ENCODE measurements at places on chromosomes 1 and 21.

GRCh38 chr1:155136748-155137147 is 1.1 kb downstream of the SLC50A1 start:
- DNase-seq: no peak

DNA sequence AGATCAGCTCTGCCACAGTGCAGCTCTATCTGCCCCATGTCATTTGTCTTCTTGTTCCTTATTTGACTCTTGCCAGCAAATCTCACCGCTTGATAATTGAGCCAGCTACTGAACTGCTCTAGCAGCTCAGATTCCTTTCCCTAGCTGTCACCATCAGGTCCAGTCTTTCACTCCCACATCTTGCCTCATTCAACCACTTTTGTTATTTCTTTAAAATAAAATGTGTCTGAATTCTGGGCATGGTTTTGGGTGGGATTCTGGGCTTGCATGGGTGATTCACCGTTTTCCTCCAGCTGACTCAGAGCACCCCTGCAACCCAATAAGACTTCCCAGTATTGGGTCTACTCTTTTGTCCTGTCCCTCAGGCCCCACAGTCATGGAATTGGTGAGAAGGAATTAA is 215.7 kb downstream of the DSCAM start:
- DNase-seq: no peak

- DNase-seq: peak; percentile 62
Observed at GRCh38 chr1:36248250-36248894, 24.1 kb downstream of the THRAP3 start.

DNA sequence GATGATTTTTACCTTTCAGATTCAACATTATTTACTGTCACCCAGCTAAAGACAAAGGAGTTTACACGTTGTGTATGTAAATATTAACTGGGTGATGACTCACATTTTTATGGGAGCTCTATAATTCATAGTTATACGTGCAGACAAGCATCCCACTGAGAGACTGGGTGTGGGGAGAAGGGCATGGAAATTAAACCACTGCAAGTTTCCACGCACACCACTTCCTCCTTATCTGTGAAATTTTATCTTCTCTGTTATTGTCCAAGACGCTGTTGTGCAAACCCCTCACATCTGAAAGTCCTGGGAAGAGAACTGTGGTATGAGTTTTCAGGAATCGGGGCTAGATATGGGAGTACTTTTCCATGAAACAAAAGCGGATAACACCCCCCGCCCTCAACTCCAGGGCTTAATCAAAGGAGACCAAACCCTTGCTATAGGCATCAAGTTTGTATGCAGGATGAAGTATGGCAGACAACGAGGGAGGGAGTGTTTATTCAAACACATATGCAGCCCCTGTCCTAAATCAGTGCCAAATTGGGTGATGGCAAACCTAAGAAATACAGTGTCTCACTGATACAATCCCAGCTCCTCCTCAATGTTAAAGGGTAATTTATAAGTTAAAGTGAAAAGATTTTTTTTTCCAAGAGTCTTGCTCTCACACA is 23.3 kb upstream of the DPT start:
- no peak for DNase-seq

GRCh38 chr1:31815752-31816500 is at the start of gene SPOCD1:
TSS of gene SPOCD1 (minus strand) at chr1:31816022. CDS start at chr1:31815333, 689 bp downstream.
- peak; percentile 69 for DNase-seq

DNA sequence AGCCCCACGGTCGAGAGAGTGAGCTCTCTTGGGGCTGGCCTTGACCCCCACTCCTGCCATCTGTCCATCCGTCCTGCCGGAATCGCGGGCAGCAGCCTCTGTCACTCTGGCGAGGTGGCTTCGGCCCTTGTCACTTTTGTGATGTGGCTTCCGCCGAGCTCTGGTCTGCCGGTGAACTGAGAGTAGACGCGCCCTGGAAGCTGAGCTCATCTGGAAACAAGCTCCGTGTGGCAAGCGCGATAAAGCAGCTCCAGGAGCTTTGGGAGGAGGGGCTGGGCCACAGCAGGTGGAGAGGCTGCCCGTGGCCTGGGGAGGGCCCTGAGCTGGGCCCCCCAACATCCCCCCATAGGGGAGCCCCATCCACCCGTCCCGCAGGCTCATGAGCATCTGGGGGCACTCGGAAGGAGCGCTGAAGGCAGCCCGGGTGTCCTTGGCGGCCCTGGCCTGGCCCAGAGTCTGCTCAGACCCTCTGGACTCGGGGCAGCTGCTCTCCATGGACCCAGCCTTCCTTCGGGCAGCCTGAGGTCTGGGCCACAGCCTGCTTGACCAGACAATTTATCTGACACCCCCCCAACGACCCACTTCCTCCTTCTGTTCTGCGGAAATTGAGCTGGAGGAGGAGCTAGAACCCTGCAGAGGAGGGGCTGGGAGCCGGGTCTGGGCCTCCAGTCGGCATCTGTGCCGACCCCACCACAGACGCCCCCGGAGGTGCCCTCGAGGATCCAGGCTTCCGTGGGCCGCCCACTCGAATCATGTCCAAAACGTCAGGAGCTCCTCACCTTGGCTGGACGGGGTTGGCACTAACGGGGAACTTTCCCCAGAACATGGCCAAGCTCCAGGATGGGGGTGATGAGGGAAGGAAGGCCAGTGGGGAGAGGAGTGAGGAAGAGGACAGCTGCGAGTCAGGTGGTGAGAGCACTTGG is 59.1 kb downstream of the SLC19A1 start:
- no peak for DNase-seq

- DNase-seq: peak; percentile 67
Observed at GRCh38 chr1:54944610-54945392, 35.6 kb upstream of the TMEM61 start.

GRCh38 chr1:117188170-117188815 is 22.4 kb downstream of the VTCN1 start:
- no peak for DNase-seq

DNA sequence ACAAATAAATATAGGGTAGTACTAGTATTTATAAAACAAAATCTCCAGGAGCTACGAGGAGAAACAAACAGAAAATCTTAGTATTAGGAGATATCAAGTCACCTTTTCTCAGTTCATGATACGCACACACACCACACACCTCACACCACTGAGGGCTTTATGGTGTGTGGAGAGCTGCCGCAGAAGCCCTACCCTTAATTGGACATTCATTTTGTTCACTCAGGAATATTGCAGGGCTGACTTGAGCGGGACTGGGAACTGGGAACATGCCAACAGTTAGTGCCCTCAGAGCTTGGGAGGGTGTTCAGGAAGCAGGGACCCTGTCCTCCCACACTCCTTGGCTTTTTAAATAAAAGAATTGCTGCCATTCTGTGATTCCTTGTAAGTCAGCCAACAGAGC is 386.8 kb downstream of the RYR2 start:
- DNase-seq: no peak

- DNase-seq: peak; percentile 10
Observed at GRCh38 chr1:62687421-62687902, 724 bp downstream of the DOCK7 start.

GRCh38 chr1:15226388-15227255 is 20.4 kb upstream of the FHAD1 start:
- DNase-seq: no peak

DNA sequence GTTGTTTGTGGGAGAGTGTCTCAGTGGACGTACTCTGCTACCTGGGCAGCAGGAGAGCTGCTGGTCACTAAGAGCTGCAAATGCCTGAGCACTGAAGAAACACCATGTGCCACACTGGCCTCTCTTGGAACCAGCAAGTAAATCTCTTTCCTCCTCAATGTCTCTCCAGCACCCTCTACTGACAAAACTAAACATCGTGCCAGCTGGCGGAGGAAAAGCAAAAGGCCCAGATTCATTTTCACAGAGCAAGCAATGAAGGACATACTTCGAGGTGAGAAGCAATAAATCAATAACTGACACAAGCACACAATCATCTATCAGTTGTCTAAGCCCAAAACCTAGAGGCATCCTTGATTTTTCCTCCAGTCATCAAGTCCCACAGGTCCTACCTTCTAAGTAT is 78.1 kb downstream of the RERE start:
- DNase-seq: no peak

DNA sequence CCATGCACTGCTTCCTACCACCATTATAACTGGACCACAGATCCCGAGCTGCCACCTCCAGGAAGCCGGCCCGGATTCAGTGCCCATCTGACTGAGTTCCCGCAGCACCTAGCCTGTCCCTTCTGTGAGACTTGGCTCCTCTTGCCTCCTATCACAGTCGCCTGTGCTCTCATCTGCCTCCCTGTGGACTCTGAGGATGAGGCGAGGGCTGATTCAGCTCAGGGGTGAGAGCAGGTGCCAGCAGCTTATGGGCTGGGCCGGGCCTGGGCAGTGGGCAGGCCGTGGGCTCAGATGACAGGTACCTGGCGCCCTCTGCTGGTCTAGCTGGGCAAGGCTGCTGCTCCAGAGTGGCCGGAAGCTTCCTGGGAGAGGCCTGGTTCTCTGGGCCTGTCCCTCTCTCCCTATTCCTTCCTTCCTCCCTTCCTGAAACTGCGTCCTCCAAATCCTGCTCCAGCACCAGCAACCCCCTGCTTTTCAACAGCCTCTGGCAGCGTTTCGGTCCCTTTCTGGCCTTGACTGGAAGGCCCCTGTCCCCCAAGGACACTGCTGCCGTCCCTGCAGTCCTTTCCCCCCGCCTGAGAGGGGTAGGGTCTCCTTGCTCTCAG is 17.3 kb upstream of the PCSK9 start:
- peak; percentile 72 for DNase-seq

- no peak for DNase-seq
Observed at GRCh38 chr21:45401916-45402900, 2.8 kb upstream of the COL18A1 start.

DNA sequence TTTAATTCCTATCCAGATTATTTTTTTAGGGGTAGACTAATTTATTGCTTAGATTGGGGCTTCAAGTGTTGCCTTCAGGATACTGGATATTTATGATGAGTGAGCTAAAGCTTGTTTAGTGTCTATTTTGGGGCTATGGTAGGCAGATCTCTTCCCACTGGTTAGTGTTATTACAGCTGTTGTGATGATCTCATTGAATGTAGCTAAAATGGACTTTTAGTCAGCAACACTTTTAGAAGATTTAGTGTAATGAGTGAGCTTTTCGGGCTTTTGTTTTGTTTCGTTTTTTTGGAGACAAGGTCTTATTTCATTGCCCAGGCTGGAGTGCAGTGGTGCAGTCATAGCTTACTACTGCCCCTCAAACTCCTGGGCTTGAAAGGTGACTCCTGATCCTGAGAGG is 14.2 kb downstream of the THRAP3 start:
- DNase-seq: no peak

- peak; percentile 89 for DNase-seq
Observed at GRCh38 chr1:1858382-1859086, 32.4 kb downstream of the GNB1 start.

GRCh38 chr21:15191342-15191741 is 126.5 kb upstream of the NRIP1 start:
- DNase-seq: no peak

GRCh38 chr1:42311897-42312296 is 23.1 kb downstream of the FOXJ3 start:
- no peak for DNase-seq

DNA sequence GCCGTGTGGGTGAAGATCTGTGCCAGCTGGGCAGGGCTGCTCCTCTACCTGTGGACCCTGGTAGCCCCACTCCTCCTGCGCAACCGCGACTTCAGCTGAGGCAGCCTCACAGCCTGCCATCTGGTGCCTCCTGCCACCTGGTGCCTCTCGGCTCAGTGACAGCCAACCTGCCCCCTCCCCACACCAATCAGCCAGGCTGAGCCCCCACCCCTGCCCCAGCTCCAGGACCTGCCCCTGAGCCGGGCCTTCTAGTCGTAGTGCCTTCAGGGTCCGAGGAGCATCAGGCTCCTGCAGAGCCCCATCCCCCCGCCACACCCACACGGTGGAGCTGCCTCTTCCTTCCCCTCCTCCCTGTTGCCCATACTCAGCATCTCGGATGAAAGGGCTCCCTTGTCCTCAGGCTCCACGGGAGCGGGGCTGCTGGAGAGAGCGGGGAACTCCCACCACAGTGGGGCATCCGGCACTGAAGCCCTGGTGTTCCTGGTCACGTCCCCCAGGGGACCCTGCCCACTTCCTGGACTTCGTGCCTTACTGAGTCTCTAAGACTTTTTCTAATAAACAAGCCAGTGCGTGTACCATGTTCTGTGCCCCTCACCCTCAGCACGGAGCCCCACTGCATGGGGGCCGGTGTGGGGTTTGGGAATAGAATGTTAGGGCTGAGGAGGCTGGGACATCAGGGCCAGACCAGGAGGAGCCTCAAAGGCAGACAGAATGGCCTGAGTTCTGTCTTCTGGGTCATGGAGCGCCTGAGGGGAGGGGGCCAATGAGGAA is 21.3 kb downstream of the SERINC2 start:
- no peak for DNase-seq

- no peak for DNase-seq
Observed at GRCh38 chr1:34806396-34806795, 13.6 kb downstream of the GJA4 start.

DNA sequence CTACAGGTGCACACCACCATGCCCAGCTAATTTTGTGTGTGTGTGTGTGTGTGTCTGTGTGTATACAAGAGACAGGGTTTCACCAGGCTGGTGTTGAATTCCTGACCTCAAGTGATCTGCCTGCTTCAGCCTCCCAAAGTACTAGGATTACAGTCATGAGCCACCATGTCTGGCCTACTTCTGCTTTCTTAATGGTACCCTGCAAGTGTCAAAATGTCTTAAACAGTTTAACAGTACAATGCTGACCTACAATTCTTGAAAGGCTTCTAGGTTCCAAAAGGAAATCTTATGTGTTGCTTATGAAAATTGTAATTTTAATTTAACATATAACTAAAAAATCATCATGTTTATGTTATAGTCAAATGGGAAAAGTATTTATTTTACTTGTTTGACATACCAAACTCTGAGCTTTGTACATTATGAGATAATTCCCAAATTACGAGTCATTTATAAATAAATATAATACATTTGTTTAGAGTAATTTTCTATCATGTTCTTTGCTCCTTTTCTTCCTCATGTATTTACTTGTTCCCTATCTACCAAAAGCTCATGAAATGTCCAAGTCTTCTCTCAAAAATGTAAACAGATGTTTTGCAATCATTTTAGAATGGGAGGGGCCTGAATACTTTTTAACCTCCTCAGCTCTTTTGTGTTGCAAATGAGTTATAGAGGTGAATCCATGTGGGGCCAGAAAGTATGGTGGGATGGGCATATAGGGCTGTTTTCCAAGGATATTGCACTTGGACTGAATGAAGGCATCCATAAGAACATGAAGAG is 8.4 kb upstream of the VCAM1 start:
- no peak for DNase-seq

GRCh38 chr1:110063781-110064180 is 6.7 kb downstream of the ALX3 start:
- DNase-seq: no peak

- no peak for DNase-seq
Observed at GRCh38 chr1:112307930-112308591, 88.0 kb upstream of the CTTNBP2NL start.

GRCh38 chr1:200895443-200895789 is 716 bp downstream of the INAVA start:
- DNase-seq: no peak
